ENCODE measurements at places on chromosomes 3 and 15.
A peak's percentile ranks its signal among the peaks of the same experiment; 100 is the strongest.

- DNase-seq = no peak
Measured at GRCh38 chr3:10955711-10956453, 36.7 kb upstream of the SLC6A1 start.

DNA sequence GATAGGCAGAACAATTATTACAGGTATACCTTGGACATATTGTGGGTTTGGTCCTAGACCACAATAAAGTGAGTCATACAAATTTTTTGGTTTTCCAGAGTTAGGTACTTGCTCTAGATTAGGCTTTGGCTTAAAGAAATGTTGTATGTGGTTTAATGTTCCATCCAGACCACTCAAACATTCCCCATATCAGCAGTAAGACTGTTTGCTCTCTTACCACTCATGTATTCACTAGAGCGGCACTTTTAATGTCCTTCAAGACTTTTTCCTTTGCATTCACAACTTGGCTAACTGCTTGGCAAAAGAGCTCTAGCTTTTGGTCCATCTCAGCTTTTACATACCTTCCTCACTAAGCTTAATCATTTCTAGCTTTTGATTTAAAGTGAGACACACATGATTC is 250.5 kb upstream of the SETMAR start:
- DNase-seq = no peak

- DNase-seq = no peak
Measured at GRCh38 chr3:156413293-156413892, 141.5 kb downstream of the SSR3 start.

DNA sequence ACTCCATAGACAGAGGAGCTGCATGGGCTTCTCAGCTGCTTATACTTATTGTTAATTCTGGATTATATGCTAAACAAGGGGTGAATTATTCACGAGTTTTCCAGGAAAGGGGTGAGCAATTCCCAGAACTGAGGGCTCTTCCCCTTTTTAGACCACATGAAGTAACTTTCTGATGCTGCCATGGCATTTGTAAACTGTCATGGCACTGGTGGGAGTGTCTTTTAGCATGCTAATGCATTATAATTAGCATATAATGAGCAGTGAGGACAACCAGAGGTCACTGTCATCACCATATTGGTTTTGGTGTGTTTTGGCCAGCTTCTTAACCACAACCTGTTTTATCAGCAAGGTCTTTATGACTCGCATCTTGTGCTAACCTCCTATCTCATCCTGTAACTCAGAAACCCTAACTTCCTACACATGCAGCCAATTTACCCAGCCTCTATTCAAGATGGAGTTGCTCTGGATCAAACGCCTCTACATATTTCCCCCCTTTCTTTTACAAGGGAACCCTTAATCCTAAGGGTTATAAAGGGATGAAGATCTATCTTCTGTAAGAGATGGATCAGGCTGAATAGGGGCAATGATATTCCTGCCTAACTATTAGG is 12.1 kb upstream of the DMXL2 start:
- no peak for DNase-seq

DNA sequence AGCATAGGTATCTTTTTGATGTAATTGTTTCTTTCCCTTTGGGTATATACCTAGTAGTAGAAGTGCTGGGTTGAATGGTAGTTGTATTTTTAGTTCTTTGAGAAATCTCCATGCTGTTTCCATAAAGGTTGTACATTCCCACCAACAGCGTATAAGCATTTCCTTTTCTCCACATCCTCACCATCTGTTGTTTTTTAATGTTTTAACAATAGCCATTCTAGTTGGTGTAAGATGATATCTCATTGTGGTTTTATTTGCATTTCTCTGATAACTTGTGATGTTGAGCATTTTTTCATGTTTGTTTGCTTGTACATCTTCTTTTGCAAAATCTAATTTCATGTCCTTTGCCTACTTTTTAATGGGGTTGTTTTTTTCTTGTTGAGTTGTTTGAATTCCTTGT is 80.0 kb upstream of the TMC3 start:
- DNase-seq = no peak

GRCh38 chr3:158753854-158754253 is 21.6 kb upstream of the RARRES1 start:
- no peak for DNase-seq

DNA sequence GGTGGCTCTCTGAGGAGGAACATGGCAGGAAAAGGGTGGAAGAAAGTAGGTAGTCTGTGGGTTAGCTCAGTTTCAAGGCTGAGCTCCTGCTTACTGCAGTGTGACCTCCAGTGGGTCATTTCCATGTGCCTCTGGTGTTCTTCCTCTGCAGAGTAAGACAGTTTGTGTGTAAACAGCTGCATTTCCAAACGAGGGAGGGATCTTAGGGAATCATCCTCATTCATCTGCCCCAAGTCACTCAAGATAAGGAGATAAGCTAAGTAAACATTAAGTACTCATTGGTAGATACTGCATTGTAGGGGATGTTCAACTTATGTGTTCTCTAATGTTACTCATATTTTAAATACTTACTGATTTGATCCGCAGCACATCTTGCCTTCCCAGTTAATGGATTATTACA is 83.6 kb downstream of the CLSTN2 start:
- DNase-seq = no peak

- DNase-seq = no peak
Measured at GRCh38 chr3:133295199-133295901, 104.5 kb upstream of the BFSP2 start.

DNA sequence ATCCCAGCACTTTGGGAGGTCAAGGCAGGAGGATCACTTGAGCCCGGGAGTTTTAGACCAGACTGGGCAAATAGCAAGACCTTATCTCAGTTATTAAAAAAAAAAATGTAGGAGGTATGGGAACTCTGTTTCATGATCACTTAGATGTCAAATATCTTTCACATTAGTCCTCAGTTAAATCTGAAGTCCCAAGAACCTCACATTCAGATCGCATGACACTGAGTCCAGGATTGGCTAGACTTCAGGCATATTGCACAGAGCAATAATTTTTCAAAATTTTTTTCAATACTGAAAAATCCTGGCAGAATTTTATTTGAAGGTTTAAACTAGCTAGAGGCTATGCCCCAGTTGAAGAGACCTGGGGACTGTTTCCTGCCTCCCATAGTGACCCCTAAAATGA is 56.3 kb upstream of the ZNF148 start:
- no peak for DNase-seq

GRCh38 chr3:42190701-42191442 is 75.1 kb downstream of the CCK start:
- DNase-seq = peak; percentile 43

GRCh38 chr3:24614359-24614758 is 119.7 kb upstream of the THRB start:
- no peak for DNase-seq

DNA sequence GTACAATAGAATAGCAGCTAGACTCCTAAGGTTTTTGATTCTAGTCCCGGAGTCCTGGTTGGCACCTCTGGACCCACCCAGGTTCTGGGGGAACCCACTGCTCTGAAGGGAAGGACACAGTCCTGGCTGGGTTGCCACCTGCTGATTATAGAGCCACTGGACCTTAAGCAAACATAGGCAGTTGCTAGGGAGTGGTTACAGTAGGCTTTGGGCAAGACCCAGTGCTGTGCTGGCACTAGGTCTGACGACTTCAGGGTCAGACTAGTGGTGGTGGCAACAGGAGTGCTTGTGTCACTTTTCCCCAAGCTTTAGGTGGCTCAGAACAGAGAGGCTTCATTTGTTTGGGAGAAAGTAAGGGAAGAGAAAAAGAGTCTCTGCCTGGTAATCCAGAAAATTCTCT is 109.8 kb upstream of the C3orf80 start:
- DNase-seq = no peak

DNA sequence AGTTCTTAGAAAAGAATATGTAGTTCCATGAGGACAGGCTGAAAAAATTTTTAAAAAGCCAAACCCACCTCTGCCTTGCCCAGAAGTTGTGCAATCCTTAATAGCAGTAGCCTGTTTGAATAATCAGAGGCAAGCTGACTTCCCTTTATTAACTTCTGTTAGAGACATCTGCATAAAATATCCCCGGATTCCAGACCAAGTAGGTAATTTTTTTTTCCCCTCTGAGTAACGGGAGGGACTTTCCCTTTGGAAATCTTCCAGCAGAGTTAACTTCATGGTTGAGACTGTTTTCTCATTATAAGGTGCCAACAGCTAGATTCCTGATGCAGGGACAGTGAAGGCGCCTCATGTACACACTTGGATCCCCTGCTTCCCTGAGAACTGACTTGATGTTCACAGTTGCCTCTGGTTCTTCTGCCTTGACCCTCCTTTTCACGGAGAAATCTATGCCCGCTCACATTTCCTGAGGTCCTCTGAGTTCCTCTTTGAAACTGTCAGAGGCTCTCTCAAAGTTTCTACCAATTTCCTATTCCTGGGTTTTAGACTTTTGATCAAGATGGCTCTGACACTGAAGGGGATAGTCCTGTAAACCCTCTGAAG is 227.6 kb upstream of the BHLHE40 start:
- no peak for DNase-seq

DNA sequence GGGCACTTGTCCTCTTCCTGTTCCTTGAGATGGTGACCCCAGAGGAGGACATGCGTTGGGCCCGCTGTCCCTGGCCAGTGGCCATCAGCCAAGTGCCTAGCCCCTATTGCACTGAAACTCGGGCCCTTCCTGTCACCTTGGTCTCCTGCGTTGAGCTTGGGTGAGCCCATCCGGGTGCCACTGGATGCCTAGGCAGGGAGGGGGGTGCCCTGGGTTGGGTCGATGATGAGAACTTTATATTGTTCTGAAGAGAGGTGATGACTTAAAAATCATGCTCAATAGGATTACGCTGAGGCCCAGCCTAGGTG is 221.8 kb downstream of the SNRPN start:
- no peak for DNase-seq

- no peak for DNase-seq
Measured at GRCh38 chr3:141091426-141091825, 40.3 kb downstream of the SPSB4 start.

DNA sequence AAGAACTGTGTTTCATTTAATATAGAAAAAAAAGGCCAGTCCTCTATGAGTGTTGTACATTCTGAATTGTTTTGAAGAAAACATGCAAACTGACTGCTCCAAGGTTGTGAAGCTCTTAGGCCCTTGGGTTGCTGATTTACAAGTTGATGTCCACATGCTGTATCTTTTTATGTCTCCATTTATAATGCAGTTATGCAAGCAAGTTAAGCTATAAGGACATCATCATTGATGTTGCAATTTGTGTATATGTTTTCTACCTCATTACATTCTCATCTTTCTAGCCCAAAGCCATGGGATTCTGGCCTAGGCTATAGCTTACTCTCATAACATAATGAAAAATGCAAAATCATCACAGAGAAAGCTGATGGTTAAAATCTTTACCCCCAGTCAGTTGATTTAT is 245.7 kb upstream of the AGTR1 start:
- DNase-seq = no peak

- no peak for DNase-seq
Measured at GRCh38 chr3:81643721-81644120, 117.7 kb downstream of the GBE1 start.

DNA sequence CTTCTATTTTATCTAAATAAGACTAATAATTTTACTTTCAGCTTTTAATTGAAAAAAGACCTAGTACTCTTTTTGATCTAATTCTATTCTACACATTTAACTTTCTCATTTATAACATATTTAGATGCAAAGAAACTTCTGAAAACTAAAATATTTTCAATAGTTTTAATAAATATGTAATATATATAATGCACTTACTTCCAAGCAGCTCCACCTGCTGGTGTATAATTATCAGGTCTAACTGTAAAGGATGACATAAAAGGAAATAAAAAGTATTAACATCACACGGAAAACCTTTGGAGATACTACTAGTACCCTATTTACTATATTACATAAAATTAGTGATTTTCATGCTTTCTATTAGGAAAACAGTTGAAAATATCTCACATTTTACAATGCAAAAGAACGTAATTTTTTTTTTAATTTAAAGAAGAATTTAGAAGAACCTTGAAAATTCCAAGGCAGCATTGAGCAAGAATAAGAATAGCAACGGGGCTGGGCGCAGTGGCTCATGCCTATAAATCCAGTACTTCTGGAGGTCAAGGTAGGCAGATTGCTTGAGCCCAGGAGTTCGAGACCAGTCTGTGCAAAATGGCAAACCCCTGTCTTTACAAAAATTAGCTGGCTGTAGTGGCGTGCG is 10.2 kb downstream of the PLSCR5 start:
- DNase-seq = no peak

GRCh38 chr3:106711650-106712049 is 665.6 kb upstream of the CCDC54 start:
- no peak for DNase-seq

GRCh38 chr3:12303534-12303933 is 14.7 kb downstream of the PPARG start:
- DNase-seq = no peak

DNA sequence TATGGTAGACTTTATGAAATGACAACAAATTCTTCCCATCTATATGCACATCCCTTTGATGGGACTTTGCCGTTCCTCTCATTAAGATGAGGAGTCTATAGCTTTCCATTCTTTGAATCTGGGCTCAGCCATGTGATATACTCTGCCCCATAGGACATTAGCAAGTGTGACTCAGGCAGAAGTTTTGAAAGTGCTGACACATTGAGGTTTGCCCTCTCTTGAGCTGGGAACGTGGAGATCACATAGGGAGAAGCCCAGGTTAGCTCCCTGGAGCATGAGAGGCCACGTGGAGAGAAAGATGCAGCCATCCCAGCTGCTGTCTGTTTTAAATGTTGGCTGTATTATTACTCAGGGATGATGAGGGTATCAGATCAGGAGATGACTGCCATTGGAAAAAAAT is 67.7 kb upstream of the OXTR start:
- DNase-seq = no peak

GRCh38 chr3:143201045-143201444 is 81.5 kb downstream of the CHST2 start:
- no peak for DNase-seq

GRCh38 chr15:53911431-53911830 is 66.8 kb upstream of the UNC13C start:
- no peak for DNase-seq

- DNase-seq = no peak
Measured at GRCh38 chr3:194306771-194307640, 44.1 kb downstream of the CPN2 start.

GRCh38 chr15:101539930-101540329 is 50.4 kb upstream of the PCSK6 start:
- DNase-seq = no peak

GRCh38 chr15:67120009-67120838 is 54.8 kb downstream of the SMAD3 start:
- DNase-seq = no peak
